ENCODE measurements at places on chromosomes 16 and 17.

GRCh38 chr17:61414936-61415251 is 15.3 kb downstream of the TBX2 start:
- DNase-seq: no peak

- DNase-seq: no peak
These were observed 145.6 kb upstream of the RCVRN start for GRCh38 chr17:10050597-10051101.

GRCh38 chr17:7857713-7858521 is at the start of gene CYB5D1:
TSS of gene CYB5D1 (plus strand) at chr17:7858003. CDS start at chr17:7858135, 132 bp downstream.
- peak; percentile 87 for DNase-seq

DNA sequence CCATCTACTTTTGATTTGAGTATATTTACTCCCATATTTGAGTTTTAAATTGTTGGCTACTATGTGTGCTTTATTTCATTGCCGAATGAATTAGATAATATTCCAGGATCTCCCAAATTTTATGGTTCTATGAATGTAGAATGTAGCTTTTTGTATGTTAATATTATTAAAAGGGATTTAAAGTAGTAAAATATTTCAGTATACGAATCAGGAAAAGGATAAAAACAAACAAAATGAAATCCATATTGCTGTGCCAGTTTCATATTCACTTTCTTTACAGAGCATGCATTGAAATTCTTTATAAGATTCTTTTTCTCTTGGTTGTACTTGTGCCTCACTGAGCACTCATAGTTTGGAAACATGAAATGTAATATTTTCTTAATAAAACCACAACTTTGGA is 155.1 kb downstream of the CHD9 start:
- no peak for DNase-seq

GRCh38 chr16:10847176-10847575 is 28.6 kb upstream of the TVP23A start:
- DNase-seq: no peak

DNA sequence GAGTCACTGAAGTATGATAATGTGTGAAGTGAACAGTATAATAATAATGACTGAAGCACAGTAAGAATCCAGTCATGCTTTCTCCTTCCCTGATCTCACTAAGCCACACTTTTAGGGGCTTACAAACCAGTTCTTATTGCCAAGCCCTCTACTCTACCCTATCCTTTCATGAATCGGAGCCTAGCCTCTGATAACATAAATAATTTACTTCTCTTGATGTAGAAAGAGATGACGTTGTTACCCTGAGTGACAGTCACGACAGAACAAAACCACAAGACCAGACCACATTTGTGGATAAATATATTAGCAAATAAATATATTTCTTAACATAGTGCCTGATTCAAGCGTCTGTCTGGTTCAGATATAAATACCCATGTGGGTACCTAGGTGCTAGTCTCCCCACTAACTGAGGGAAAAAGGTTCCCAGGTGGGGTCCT is 1.4 kb upstream of the SUPT4H1 start:
- DNase-seq: no peak

DNA sequence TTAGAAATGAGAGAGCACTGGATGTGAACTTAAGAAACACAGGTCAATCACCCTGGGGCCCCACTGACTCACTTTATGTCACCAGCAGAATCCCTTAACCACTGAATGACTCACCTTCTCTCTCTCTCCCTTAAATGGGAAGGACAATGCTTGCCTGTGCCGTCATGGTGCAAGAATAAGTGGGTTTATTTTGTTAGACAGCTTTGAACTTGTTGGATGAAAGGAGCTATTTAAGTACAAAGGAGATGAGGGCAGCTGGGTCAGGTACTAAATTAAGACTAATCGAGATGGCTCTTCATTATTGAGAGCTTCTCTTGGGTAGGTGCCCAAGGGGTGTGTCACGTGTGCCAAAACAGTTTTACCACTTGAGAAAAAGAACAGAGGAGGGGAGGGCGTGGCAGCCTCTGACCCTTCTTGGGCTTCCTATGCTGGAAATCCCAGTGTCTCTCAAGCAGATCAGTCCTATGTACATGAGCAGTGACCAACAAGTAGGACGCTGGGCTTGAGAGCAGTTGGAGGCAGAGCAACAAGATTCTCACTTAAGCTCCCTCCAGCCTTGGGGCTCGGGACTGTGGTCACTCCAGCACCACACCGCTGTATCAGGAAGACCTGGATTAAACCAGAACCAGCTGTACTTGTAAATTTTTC is 6.7 kb upstream of the KRT31 start:
- peak; percentile 3 for DNase-seq

- DNase-seq: no peak
These were observed 3.4 kb downstream of the ANKRD40CL start for GRCh38 chr17:50763716-50764475.

DNA sequence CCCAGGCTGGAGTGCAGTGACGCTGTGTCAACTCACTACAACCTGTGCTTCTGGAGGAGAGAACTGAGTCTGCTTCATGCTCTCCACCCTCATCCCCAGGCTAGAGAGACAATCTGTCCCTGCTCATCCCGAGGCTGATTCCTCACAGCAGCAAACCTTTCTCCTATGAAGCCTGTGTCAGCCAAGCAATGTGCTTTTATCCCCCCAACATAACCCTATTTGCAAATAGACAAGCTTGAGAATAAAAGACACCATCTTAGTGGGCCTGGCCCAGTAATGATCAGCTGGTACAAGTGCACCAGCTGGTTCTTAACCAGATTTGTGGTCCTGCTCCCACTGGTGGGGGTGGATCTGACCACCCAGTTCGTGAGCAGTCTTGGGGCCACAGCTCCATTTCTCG is 322.8 kb downstream of the CPPED1 start:
- no peak for DNase-seq

DNA sequence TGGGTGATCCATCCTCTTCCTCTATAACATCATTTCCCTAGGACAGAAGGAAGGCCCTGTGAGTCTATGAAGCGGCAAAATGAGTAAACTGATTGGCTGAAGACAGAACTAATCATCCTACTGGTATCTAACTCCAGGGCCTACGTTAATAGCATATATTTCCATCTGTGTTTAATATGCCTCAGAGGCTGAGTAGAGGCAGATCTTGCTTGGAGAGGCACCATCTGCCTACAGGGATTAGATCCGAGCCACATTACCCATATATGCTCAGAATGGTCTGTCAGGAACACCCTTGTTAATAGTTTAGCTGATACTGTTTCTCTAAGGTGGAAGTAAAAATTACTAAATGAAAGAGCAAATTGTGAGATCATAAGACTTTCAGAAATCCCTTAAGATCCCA is 13.2 kb upstream of the FOXJ1 start:
- DNase-seq: no peak

DNA sequence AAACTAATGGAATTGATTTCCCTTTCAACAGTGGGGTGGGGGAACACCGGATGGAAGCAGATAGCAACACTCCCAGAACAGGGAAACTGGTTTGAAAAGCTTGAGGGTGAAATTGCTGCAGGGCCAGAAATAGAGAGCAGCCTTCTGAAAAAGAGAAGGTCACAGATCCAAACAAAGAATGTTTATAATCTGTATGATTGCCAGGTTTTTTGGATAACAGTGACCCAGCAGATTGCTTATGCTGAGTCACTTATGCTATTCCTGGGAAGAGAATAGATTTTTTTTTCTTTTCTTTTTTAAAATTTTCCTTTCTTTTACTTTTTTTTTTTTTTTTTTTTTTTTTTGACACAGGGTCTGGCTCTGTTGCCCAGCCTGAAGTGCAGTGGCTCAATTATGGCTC is 641.3 kb downstream of the KCNJ2 start:
- no peak for DNase-seq

DNA sequence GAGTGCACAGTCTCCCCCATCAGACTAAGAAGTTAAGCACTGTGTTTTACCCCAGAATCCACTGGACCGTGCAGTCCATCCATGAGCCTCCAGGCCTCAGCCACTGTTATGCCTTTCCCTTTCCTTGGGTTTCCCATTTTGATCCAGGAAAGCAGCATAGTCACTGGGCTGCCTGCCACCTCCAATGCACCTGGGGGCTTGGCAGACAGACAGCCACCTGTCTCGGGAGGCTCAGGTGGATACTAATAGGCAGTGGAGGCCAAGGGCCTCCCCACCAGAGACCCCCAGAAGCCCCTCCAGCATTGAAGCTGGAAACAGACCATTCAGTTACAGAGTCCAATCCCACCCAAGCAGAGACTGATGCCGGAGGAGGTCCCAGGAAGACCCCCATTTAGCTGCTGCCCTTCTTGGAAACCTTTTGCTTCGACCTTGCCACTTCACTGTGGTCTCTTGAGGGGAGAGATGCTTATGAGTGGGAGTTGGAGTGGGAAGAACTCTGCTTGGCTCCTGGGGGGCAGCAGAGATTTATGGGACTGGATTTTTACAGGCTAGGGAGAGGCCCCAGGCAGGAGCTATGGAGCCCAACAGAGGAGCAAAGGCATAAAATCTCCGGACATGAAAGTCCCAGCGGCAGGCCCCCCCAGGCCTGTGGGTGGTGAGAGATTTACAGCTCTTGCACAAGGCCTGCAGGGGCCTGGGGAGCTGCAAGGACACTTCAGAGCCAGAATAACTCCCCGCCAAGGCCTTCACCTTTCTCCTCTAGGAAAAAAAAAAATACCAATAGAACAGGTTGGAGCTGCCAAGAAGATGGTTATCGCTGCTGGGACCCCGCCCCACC is 12.2 kb upstream of the SP2 start:
- DNase-seq: no peak

DNA sequence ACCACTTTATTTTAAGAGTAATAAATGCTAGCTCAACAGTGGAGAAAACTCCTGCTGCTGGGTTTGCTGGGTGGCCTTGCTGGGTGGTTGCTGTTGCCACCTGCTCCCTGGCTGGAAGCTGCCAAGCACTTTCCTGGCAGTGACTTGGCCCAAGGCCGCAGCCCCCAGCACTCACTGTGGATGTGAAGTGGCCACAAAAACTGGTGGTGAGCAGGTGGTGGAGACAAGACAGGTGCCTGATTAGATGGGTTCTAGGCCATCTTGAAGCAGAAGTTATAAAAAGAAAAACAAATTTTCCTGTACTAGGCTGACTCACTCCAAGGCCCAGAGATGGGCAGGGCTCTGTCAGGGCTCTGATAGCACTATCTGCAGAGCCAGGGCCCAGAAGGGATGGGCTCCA is 224.7 kb upstream of the NLRP1 start:
- DNase-seq: no peak

DNA sequence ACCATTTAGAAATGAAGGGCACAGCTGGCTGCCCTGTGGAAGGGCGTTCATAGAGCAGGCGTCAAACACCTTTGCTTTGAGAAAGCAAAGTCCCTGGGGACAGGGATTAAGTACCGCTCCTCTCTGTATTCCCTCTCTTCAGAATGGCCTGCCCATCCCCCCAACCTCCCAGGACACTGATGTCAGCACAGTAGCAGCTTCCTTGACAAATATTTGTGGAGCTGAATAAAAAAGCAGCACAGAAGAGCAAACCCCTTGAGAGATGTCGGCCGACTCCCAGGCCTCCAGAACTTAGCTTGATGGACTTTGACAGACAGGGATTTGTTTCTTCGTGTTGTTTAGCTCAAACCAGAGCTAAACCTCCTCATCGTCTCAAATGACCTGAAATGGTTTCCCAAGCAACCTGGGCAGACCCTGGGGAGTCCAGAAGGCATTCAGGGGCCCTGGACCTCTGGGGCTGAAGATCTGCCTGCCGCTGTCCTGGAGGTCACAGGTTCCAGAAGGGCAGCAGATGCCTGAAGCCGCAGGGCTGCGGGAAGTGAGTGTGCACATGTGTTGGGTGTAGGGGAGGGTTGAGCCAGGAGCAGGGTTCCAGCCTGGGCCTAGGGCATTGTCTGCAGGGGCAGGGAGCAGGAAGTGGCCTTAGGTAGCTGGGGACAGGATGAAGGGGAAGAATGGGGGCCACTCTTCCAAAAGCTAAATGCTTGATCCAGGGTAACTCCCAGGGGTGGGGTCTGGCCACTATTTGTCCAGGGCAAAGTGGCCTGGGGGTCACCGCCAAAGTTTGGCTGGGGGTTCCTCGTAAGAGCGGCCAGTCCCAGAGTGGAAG is 42.3 kb upstream of the NKD1 start:
- DNase-seq: no peak

DNA sequence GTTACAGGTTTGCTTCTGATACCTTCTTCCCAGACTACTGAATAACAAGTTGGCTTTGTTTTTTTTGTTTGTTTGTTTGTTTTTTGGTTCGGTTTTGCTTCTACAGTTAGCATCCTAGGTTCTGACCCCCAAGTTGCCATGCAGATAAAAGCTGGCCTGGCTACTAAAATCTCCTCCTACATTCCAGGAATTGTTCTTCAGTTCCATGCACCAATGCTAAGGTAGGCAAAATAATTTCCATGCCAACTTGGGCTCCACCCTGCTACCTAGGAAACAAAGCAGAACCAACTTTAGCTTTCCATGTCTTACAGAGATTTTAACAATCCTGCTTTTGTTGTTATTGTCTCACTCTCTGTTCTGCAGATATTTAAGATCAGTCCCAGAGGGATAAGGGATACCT is 495.5 kb upstream of the SOX9 start:
- no peak for DNase-seq

- no peak for DNase-seq
These were observed 36.6 kb upstream of the CARMIL2 start for GRCh38 chr16:67608364-67608763.

DNA sequence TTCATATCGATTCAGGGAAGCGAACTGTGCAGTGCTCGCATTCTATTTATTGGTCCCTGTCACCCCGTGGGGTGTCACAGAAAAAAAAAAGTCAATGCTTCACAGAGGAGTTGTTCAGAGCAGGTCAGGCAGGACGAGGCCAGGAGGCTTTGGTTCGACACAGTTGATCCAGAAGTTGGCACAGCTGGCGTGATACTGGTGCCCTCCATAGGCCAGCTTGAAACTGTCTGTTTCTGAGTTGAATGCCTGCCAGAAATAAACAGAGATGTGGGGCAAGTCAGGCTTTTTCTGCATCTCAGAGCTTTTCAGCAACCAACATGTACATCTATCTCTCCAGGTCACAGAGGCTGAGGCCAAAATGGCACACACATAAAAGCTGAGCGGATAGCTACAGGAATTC is 29.1 kb downstream of the DUSP14 start:
- no peak for DNase-seq

GRCh38 chr17:81459224-81459623 is 53.4 kb downstream of the ACTG1 start:
- no peak for DNase-seq

GRCh38 chr17:76844846-76845245 is 23.4 kb upstream of the MGAT5B start:
- no peak for DNase-seq

- DNase-seq: no peak
These were observed 472.1 kb upstream of the C16orf82 start for GRCh38 chr16:26594666-26595065.

GRCh38 chr16:15649727-15650018 is 372 bp upstream of the NDE1 start:
- DNase-seq: no peak

- no peak for DNase-seq
These were observed 197.1 kb upstream of the RPL38 start for GRCh38 chr17:74006371-74006770.

DNA sequence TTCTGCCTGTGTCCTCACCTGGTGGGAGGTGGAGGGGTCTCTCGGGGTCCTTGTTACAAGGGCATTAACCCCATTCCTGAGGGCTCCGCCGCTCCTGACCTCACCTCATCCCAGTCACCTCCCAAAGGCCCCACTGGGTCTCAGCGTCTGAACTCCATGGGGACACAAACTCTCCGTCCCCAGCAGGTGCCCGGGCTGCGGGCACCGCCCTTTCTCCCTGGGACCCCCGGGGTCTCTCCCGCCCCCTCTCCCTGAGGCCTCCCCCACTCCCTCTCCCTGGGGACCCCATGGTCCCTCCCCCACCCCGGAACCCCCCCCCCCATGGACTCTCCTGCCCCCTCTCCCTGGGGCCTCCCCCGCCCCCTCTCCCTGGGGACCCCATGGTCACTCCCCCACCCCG is 24.8 kb downstream of the CACNA1H start:
- no peak for DNase-seq

GRCh38 chr16:11207646-11208045 is 48.4 kb downstream of the SOCS1 start:
- no peak for DNase-seq

Data from activated T-cell treated with anti-CD3 and anti-CD28 coated beads for 4 hours (primary cell).